ENCODE measurements at places on chromosomes 4 and X.

GRCh38 chr4:121277194-121278105 lies 103.4 kb downstream of the QRFPR start:
- no peak for DNase-seq

DNA sequence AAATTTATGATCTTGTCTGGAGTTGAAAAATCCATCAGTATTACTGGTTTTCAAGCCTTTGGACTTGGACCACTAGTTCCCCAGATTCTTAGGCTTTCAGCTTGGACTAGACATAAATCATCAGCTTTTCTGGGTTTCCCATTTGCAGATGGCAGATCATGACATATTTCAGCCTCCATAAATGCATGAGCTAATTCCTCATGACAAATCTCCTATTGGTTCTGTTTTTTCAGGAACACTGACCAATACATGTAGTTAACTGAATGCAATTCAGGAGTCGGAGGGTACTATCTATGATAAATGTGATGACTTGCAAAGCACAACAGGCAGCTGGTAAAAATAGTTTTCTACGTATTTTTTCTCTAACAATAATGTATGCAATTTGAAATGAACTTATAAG lies 635.6 kb downstream of the TRAM1L1 start:
- DNase-seq: no peak

DNA sequence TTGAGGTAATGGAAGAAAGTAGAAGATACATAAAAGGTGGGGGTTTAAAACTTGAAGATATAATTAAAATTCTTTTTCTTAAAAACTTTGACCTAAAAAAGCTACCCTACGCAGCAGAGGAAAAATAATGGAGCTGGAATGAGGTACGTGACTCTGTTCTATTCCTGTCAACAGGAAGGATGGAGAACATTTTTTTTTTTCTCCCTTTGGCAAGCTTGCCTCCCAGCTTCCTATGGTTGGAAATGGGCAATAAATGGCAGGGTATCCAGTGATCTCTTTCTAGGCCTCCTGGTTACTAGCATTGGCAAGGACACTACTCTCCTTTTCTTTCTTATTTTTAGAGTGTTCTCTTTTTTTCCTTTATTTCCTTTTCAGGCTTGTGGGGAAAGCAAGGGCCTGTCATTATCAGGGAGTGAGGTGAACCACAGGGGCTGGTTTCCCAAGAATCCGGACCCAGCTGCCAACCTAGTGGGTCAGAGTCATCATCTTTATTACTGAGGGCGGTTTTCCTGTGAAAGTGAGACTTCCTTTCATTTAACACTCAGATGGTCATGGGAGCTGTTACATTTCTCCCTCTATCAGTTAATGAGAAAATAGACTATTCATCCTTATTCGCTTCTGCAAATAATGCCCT lies 224.6 kb downstream of the SPRY1 start:
- DNase-seq: no peak

- DNase-seq: no peak
These were observed 280.3 kb downstream of the INPP4B start for GRCh38 chr4:142565771-142566170.

DNA sequence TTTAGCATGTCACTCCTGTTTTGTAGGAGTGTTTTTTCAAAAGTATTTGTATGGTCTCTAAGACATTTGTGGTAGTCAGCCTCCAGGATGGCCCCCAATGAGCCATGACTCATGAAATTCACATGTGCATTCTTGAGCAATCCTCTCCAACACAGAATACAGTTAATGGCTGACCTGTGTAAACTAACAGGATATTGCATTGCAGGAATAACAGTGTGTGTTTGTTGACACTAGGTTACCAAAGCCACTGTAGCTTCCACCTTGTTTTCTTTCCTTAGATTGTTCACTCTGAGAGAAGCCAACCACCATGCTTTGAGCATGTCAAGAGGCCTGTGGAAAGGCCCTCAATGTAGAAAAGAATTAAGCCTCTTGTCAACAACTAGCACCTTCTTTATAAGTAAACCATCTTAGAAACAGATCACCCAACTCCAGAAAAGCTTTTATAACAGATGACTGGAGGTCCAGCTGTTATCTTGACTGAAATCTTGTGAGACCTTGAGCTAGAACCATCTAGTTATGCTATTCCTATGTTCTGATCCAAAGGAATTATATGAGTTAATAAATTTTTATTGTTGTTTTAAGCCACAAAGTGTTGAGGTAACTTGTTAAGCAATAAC lies 28.5 kb downstream of the TBCK start:
- DNase-seq: no peak

GRCh38 chrX:44952329-44953027 lies 79.5 kb downstream of the KDM6A start:
- no peak for DNase-seq

GRCh38 chr4:44493924-44494323 lies 45.3 kb upstream of the KCTD8 start:
- DNase-seq: no peak

DNA sequence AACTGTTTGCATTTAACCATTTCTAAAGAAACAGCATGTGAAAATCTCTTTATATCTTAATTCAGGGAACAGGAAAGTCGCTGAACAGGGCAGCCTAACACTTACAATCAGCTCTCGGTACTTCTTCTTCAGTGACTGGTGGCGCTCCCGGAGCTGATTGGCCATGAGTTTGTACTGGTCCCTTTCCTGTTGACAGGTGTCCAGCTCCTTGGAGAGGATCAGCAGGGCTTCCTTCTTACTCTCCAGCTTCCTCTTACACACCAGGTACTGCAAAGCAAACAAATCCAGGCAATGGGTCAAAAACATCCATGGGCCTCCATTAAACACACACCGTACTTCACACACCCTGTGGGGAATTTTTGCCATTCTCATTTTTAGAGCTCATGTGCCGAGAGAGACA lies 36.4 kb downstream of the CCDC149 start:
- DNase-seq: no peak

DNA sequence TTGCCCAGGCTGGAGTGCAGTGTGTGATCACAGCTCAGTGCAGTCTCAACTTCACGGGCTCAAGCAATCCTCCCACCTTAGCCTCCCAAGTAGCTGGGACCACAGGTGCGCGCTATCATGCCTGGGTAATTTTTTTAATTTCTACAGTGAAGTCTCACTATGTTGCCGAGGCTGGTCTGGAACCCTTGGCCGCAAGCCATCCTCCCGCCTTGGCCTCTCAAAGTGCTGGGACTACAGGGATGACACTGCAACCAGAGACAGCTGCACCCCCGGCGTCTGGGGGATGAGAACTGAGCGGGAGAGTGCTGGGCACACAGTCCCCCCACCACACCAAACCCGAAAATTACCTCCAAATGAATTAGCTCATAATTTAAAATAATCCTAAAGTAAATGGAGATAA lies 33.1 kb upstream of the GTPBP6 start:
- no peak for DNase-seq

DNA sequence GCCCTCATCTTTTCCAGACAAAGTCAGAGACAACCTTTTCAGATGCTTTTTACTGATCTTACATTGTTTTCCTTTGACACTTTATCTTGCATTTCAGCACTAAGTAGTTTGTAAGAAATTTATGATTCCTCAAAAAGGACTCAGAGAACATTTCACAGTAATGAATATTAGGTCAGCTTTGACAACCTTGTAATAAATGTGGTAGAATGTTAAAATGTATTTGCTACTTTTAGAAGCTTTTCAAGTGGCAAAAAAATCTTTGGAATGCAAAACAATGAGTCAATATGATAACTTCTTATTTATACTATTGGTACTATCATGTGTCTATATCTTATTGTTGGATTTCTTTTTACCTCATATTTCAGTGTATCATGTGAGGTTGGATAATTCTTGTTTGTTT lies 146.2 kb upstream of the FAT4 start:
- no peak for DNase-seq

DNA sequence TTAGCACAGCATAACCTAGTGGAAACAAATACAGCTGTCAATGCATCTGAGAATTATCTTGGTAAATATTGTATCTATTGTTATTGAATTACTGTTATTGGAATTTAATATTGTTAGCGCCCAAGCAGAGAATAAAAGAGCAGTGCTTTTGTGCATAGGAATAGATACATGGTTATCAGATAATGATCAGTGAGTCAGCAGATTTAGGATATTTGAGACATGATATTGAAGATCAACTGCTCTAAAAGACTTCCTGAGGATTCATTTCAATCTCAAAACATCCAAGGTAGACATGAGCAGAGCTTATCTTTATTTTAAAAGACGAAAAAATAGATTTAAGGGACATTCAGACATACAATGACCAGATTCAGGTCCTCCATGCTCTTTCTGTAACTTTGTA lies 10.6 kb upstream of the H2AZ1 start:
- no peak for DNase-seq

GRCh38 chr4:148151806-148152205 lies 290.4 kb downstream of the NR3C2 start:
- no peak for DNase-seq

- DNase-seq: no peak
These were observed 892.3 kb upstream of the NDST4 start for GRCh38 chr4:116005806-116006088.

DNA sequence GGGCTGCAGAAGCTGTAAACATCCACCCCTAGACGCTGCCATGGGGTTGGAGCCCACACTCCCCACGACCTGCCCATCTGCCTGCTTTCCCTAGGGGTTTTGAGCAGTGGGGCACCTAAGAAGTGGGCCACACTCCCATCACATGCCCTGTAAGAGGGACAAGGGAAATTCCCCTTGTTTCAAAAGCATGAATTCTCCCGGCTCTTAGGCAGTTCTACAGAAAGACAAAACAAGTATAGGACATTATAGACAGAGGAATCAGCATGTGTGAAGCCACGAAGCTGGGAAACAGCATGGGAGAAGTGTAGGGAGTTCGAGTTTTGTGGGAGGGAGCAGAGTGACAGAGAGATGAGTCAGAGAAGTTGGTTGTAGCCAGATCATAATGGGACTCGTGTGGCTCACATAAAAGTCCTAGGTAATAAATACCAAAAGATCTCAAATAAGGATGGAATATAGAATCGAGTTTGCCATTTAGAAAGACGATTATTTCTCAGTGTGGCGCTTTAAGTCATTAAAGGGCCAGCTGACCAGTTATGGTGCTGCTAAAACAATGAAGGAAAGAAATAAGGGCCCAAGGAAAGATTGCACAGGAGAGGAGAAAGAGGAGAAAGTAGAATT lies 23.9 kb downstream of the APOO start:
- DNase-seq: no peak

GRCh38 chr4:147717878-147718277 lies 14.0 kb upstream of the ARHGAP10 start:
- no peak for DNase-seq

- DNase-seq: no peak
These were observed 983.7 kb upstream of the PABPC4L start for GRCh38 chr4:135185256-135185655.

DNA sequence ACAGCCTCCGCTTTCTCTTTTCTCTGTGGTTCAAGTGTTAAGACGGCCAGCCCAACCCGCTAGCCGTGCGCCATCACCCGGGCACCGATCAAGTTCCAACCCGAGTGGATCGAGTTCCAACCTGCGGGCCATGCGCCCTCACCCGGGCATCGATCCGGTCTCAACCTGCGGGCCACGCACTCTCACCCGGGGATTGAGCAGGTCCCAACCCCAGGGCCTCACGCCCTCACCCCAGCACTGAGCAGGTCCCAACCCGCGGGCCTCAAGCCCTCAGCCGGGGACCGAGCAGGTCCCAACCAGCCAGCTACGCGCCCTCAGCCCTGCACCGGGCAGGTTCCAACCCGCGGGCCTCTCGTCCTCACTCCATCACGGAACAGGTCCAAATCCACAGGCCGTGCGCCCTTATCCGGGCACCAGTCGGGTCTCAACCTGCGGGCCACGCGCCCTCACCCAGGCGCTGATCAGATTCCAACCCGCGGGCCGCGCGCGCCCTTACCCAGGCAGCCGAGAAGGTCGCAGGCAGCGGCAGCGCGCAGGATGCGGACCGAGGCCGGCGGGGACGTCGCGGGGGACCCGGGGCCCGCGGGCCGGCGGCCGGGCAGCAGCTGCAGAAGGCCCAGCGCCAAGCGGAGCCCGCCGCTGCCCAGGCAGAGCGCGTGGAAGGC lies 443 bp downstream of the GPR143 start:
- no peak for DNase-seq

DNA sequence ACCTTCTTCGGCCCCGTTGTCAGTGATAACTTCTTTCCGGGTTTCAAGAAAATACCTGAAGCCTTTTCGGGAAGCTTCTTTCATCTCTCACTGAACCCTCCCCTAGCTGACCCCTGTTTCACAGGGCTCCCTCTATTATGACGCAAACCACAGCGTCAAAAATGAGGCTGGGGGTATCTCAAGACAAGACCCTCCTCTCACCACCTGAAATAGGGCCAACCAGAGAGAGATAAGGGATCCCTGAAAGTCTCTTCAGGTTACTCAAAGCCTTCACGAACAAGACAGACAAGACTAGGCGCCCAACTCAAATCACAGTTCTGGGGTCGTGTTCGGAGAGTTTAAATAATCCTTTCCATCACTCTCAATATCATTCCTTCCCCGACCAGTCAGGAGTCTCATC lies 1.2 kb downstream of the PHF8 start:
- DNase-seq: no peak

DNA sequence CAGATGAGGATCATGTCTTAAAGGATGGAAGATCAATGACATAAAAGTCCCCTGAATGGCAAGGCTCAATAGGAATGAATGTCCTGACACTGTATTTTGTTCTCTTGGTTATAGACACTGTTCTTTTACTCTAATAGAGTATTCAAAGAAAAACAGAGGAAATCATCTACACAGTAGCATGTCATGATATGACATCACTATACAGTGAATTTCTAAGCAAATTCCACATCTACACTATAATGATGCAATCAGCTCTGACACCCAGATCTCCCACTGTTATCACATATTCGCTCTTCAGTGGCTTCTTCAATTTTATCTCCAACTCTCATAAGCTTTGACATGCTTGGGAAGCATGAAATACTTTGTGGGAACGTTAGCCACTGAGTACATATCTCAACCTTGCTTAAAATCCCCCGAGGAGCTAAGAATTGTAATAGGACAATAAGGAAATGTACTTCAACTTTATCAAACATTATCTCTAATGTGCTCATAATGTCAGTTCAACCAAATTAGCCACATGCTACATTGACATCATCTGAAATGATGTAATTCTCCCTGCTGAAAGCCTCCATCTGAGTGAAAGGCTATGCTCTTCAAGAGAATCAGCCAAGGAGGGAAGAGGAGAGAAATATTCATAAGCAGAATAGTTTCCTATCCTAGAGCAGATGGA lies 139.6 kb upstream of the PTCHD1 start:
- no peak for DNase-seq

GRCh38 chrX:42954880-42955279 lies 176.9 kb upstream of the PPP1R2C start:
- DNase-seq: no peak

GRCh38 chr4:2791518-2792395 lies 1.1 kb upstream of the SH3BP2 start:
- no peak for DNase-seq

GRCh38 chrX:101210630-101211029 lies 9.0 kb upstream of the DRP2 start:
- DNase-seq: no peak

GRCh38 chr4:123986268-123986798 lies 589.7 kb downstream of the SPRY1 start:
- DNase-seq: no peak

Measured in activated CD4-positive, alpha-beta T cell treated with anti-CD3 and anti-CD28 coated beads, Interleukin-2, amount 50 U/mL, for 1 hour (primary cell).